Activated CD8-positive, alpha-beta T cell treated with anti-CD3 and anti-CD28 coated beads, Interleukin-2, amount 10 ng/mL, durations not matched to agents 7 days and 5 days (primary cell): ENCODE measurements at places on chromosomes 13 and 19. TPM values are rescaled to one million over a fixed set of nuclear protein-coding genes. Genes with fewer than 3 reads are reported as not detected.

DNA sequence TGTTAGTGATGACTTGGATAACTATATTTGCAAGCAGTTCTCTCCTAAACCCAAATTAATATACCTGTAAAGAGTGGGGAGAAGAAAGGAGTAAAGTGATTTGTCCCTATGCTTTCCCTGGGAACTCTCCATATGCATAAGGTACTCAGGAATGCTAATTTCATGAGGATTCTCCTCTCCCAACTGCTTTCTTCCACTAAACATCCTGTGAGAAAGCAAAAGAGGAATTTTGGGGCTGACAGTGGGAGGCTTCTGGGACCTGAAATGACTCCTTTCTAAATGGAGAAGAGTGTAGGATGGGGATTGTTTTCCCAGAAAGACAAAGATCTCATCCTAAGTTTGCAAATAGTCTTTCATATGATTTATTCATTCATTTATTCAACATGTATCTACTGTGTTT is 250.5 kb downstream of the TDRD3 start:
- DNase-seq = no peak

- DNase-seq = no peak
These were observed 1905.5 kb downstream of the OLFM4 start for GRCh38 chr13:54934121-54934520.

DNA sequence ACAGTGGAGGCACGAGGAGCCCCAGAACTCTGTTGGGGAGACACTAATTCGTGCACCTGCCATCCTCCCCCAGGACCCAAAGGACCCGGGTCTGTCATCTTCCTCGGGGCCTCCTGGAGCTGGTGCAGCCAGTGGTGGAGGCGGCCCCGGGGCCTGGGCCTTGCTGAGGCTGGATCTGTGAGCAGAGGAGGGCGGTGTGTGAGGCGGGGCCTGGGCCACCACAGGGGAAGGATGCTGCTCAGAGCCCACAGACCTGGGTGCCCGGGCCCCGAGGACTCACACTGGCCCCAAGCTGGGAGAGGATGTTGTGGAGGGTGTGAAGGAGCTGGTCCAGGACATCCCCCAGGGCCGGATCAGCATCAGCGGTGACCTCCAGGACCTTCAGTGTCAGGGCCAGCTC is 8.3 kb downstream of the IFNL3 start:
- DNase-seq = peak; percentile 75

DNA sequence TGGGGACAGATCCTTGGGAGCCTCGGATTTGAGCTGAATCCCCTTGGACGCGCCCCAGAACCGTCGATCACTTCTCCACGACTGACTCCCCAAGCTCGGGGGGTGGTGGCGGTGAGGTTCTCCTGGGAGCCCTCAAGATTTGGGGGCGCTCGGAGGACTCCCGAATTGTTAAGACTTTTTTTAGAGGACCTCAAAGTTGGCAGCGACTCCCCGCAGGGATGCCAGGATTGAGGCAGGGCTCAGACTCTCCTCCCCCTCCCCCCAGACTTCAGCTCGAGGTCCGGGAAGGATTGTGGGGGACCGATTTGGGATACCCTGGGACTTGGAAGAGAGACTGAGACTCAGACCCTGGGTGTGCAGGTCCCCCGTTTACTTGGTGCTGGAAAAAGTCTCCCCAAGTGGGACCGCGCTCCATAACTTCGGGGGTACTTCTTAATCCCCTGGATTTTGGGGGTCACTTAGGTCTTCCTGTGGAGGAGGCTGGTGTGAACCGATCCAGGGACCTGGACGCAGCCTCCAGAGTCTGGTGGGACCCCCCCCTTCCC is 665 bp downstream of the VASP start:
- DNase-seq = no peak

GRCh38 chr19:40740747-40741146 is 9.5 kb downstream of the ACTMAP start:
- no peak for DNase-seq

GRCh38 chr19:4372165-4373012 is 28.0 kb downstream of the SH3GL1 start:
- DNase-seq = no peak

DNA sequence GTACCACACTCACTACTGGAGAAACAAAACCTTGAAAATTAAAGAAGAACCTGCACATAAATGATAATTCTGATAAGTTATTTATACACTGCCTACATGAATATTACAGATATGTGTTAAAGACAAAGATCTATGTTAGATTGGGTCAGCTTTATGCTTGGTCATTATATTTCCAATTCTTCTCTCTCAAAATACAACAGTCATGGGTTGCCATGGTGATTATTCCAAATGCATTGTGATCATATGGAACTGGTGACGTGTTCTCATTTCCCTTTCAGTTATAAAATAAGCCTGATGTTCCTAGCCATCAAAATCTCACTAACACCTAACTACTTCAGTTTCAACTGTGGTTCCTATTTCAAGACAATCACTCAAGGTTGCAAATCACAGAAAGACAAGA is 1416.4 kb downstream of the UQCRFS1 start:
- DNase-seq = no peak

Gene PPAN
- total RNA-seq = 121 TPM

DNA sequence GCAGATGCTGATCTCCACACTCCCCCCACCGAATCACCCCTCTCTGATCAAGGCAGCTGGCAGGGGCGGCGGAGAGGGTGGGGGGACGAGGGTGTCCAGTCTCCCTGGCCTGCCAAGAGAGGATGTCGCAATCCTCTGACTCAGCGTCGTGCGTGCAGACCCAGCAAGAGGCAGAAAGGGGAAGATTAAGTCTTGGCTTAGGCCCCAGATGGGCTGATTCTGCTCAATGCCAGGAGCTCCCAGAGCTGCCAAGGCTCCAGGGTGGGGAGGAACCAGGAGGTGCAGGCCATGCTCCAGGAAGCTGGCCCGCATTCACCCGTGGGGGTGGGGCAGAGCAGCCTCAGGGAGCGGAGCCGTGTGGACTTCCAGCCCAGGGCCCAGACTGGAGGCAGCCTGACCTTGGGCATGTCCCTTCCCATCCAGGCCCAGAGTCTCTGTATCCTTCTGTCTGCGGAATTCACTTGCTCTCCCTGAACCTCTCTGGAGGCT is 6.6 kb upstream of the BCL3 start:
- no peak for DNase-seq
